ENCODE measurements at places on chromosomes 16 and 17.
A peak's percentile ranks its signal among the peaks of the same experiment; 100 is the strongest.

- no peak for DNase-seq
Measured at GRCh38 chr17:74187761-74188160, 15.7 kb upstream of the RPL38 start.

DNA sequence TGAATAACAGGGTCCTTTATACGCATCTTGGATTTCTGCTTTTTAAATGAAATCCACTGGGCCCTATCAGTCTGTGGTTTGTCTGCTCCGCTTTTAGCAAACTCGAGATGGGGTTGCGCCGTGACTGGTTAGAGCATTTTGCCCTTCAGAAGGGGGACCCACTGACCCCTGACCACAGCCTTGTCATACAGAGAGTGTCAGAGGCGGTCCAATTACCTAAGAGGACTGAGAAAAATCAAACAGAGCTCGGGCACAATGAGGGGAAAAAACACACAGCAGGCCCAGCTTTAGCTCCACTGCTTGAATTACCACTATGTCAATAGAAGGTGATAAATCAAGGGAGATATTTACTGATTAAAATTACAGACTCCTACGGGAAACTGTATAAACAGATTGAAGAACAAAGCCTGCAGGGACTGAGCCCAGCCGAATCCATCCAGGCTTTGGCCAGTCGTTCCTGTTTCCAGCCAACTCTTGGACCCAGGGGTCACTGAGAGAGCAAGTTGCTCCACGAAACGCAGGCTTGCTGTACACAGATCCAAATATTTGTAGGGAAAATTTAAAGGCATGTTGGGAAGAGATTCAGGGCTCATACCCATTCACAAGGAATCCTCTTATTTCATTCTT is 131.9 kb upstream of the ZFHX3 start:
- no peak for DNase-seq

- DNase-seq: no peak
Measured at GRCh38 chr16:67518676-67519075, 10.0 kb upstream of the RIPOR1 start.

GRCh38 chr16:47308601-47309000 is 152.3 kb downstream of the ITFG1 start:
- no peak for DNase-seq

GRCh38 chr17:9521062-9521461 is 54.6 kb downstream of the STX8 start:
- DNase-seq: no peak

DNA sequence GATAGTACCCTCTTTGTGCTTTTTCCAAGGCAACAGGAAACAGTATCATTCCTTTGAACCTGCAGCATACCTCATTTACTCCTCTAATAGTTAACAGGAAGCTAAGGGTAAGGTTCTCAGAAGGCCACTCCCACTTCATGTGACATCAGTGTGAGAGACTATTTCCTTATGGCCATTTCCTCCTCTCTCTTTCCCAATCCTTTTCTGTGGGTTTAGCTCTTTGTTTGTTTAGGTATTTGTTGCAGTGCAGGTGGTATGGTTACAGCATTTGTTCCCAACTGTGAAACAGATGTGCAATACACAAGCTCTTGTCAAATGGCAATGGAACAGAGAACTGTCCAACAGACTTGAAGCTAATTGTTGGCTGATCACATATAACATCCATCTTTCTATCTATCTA is 14.7 kb downstream of the TMC5 start:
- DNase-seq: no peak

GRCh38 chr17:43814714-43815113 is 18.2 kb downstream of the MPP3 start:
- peak; percentile 52 for DNase-seq

DNA sequence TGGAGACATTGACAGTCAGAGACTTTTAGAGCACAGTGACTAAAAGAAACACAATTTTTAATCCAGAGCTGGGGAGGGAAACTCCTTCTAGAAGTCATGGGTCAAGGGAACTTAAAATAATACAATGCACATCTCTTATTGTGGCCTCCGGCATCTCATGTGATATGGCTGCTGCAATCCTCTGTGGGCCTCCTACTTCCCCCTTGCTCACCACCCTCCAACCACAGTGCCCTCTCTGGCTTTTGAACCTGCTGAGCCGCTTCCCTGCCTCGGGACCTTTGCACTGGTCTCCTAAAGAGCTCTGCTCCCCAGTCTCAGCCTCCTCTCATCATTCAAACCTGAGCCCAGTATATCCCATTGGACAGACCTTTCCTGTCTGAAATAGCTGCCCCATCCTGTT is 47.6 kb downstream of the HS3ST2 start:
- no peak for DNase-seq
